ENCODE measurements at places on chromosomes 7 and 10.

DNA sequence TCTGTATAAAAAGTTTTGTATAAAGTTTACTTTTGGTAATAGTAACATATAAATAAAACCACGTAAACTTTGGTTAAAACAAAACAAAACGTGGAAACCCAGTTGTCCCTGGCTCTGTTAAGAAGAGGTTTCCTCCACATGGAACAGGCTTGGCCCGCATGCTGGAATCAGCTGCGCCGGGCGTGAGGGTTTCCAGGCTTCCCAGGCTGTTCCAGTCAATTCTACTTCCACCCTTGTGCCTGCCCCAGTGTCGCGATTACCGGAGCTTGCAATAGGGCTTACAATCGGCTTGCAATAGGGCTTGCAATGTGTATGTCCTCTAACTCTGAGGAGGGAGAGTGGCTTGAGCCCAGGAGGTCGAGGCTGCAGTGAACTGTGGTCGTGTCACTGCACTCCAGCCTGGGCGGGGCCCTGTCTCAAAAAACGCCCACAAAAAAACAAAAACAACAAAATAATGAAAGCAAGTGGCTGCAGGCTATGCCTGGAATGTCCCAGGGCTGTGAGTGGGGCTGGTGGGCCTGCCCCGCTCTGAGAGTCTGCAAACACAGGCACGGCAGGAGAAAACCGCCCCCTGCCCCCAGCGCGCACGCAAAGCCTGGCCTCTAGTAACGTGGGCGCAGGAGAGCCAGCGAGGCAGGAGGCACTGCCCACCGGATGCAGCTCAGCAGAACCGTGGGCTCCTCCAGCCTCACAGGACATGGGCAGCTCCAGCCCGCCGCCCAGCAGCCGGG is 16.3 kb downstream of the CYP2W1 start:
- DNase-seq: no peak

GRCh38 chr10:30806850-30807249 is 177.3 kb upstream of the LYZL2 start:
- DNase-seq: no peak

DNA sequence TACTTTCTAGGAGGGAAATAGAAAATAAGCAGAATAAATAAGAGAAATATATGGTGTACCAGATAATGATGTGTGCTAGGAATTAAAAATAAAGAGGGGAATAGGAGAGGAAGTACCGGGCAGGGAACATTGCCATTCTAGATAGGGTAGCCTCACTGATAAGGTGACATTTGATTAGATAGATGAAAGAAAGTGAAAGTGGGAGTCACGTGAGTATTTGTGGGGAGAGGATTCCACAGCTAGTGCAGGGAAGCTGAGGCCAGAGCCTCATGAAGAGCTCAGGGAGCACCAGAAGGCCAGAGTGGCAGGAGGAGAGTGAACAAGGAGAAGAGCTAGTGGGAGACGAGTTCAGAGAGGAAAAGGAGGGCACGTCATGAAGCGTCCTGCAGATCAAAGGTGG is 49.1 kb downstream of the CDHR3 start:
- DNase-seq: no peak

- DNase-seq: no peak
Observed at GRCh38 chr10:32940321-32941301, 17.4 kb downstream of the ITGB1 start.

Measured in AML-193 (cell line).